ENCODE measurements at places on chromosomes 7 and 10.
A peak's percentile ranks its signal among the peaks of the same experiment; 100 is the strongest.

- DNase-seq, result no peak
Observed at GRCh38 chr7:158030566-158030965, 557.1 kb downstream of the PTPRN2 start.

DNA sequence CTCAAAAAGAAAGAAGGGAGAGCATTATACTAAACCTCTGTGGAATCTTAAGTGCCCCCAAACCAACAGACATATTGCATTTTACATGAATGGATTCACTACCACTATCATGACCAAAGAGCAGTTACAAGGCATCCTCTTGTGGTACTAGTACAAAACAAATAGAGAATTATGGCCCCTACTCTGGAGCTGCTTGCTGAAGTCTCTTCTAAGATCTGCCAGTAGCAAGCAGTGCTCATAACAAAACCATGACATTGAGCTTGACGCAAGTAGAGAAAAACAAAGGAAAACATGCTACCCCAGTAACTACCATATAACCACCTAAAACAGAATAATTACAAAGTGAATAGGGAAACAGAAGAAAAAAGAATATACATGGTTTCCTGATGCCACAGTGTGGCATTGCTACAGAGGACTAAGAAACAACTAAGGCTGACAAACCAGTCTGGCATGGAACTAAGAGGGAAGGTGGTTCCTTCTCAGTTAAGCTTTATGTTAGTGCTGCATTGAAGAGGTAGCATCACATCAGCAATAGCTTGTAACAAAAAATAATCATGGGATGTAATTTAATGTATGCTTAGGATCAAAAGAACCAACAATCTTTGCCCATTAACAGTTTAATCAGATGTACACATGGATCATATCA, 150.2 kb upstream of the AGR3 start:
- DNase-seq, result no peak

DNA sequence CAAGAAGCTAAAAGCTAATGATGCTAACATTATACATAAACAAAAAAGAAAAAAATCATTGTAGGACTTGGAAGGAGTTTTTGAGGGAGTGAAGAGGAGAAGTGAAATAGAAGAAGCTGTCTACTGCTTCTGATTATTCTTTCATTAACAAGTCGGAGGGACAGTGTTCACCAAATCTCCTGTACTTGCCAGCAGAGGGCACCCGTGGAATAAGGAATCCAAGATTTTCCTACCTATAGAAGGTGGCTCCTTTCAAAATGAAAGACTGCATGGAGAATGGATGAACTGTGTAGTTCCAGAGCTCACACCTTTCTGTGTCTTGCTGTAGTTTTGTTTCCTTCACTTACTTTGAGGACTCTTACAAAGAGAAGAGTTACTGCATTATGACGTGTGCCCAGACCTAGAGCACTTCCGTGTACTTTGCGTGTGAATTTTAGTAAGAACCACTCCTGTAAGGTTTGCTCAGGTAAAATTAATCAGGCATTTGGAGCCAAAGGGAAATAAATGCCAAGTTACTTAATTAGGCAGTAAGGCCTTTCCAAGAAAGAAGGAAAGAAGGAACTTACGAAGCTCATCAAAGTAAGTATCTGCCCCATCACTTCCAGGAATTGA, 145.1 kb downstream of the SEMA3D start:
- DNase-seq, result peak; percentile 78

GRCh38 chr7:77995717-77996116, 197.1 kb downstream of the PHTF2 start:
- DNase-seq, result no peak

DNA sequence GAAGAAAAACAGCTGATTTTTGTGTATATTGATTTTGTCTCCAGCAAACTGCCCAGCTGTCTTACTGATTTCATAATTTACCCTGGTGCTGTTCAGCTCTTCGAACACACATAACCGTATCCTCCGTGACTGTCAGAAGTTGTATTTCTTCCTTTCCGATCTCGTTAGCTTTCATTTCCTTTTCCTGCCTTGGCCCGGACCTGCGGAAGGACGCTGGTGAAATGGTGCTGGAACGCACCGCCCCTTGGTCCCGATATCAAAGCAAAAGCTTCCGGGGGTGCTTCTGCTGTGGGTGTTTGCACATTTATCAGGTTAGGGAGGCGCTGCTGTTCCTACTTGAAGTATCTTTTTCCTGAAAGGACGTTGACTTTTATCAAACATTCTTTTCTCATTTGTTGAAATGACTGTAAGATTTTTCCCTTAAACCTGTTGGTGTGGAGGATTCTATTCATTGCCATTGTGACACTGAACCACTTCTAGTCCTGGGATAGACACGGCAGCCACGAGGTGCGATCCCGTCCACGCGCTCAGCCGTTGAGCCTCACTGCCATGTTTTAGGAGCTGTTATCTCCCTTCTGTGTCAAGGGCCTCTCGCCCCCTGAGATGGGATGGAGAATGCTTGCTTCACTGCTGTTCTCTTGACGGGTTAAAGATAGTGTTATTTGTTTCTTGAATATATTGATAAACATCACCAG, 72.6 kb downstream of the FOXL3 start:
- peak; percentile 8 for DNase-seq

GRCh38 chr7:70033226-70033625, 435.0 kb downstream of the AUTS2 start:
- no peak for DNase-seq

DNA sequence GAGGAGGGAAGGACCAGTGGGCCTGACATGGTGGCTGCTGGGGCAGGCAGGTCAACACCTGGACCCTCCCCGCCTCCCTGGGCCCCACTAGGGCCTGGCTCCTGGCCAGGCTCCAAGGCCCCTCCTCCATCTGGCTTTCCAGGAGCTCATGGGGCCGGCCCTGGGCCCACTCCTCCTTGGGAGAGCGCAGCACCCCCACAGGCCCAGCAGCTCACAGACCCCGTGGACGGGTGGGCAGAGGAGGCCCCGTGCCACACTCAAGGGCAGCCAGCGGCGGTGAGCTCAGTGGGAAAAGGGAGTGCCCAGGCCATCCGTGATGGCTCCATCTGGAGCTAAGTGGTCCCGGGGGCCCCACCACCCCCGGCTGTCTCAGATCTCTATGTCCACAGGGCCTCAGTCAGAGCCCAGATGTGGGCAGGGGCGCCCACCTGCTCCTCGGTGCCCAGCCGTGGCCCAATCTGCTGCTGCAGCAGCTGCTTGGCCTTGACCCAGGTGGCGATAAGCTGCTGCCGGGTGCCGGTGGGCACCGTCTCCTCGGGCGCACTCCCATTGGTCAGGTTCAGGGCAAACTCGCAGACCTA, 32.8 kb downstream of the CFAP46 start:
- no peak for DNase-seq

GRCh38 chr7:98322331-98323270, 41.1 kb downstream of the BRI3 start:
- no peak for DNase-seq

GRCh38 chr7:101856473-101857357, 39.3 kb downstream of the CUX1 start:
- peak; percentile 73 for DNase-seq

- no peak for DNase-seq
Observed at GRCh38 chr10:110045772-110046171, 38.0 kb downstream of the ADD3 start.

GRCh38 chr10:17001297-17001744, 128.3 kb downstream of the CUBN start:
- DNase-seq, result no peak

DNA sequence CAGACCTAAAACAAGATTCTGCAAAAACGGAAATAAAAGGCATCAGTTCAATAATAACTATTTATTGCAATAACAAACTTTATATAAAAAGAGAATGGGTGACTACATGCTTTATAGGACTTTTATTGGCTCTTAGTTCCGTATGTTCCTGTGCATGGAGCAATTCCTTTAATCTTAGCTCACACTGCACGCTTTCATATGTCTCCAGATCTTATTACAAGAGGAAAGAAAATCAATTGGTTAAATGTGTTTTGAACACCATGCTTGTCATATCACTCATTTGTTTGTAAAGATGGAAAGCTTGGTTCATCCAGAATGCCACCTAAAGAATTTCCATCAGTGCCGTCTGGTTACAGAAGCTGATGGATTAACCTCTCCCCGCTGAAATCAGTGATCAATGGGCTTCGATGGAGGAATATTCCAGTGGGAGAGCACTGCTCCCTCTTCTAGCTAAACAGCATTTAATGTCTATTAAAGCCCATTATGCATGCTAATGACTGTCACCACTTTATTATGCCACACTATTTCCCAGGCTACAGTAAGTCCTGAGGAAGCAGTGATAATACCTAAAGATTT, 210.3 kb downstream of the GLI3 start:
- DNase-seq, result no peak

- peak; percentile 50 for DNase-seq
Observed at GRCh38 chr7:131424219-131424822, 96.6 kb downstream of the MKLN1 start.

DNA sequence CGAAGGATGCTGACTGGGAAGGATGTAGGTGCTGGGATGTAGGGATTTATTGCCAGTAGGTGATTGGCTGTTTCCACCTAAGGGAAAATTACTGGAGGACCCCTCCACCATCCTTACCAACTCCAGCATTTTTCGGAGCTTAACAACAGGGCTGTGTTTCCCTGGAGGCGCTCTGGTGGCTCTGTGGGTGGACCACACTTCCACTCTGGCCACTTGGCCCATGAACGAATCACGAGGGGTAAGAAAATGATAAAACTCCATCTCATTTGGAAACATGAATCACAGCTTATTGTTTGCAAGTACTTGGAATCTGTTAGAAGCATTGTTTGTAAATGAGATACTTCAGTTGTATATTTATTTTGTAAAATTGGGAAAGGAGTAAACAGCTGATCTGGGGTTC, 3.0 kb downstream of the DOCK1 start:
- no peak for DNase-seq

DNA sequence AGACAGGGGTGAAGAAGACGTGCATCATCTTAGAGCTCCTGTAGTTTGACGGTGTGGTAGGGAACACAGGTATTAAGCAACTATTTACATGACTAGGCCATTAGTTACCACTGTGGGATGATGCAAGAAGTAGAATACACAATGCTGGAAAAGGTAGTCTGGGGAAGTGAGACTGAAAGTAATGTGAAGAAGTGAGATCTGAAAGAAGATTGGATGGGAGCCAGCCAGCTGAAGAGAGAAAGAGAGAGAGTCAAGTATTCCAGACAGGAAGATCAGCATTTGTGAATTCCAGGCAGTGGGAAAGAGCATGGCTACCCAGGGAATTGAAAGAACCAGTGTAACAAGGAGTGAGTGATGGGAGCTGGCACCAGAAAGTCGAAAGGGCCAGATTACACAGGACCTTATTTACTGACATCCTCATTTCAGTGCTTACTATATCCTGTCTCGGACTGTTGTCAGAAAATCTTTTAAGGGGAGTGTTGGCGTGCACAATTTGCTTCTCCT, 4.0 kb upstream of the CFAP58 start:
- peak; percentile 83 for DNase-seq

DNA sequence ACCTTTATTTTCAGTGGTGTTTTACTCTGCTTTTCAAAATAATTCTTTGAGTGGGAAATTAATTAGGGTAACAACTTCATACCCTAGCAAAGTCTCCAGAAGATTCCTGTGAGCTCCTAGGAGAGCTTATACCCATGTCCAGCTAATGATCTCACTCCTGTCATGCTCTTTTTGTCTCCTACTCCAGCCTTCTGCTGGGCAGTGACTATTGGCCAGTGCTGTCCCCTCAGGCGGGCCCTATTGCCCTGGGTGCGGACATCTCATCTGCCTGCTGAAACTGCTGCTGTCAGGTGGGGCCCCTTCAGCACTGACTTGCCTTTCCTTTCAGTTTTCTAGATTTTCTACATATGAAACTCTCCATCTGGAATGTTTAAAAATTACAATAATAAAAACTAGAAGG, 80.3 kb downstream of the EBLN1 start:
- DNase-seq, result no peak

GRCh38 chr10:128059266-128059981, 66.8 kb downstream of the MKI67 start:
- DNase-seq, result no peak

- peak; percentile 84 for DNase-seq
Observed at GRCh38 chr10:82981137-82981723, 1106.2 kb downstream of the NRG3 start.

DNA sequence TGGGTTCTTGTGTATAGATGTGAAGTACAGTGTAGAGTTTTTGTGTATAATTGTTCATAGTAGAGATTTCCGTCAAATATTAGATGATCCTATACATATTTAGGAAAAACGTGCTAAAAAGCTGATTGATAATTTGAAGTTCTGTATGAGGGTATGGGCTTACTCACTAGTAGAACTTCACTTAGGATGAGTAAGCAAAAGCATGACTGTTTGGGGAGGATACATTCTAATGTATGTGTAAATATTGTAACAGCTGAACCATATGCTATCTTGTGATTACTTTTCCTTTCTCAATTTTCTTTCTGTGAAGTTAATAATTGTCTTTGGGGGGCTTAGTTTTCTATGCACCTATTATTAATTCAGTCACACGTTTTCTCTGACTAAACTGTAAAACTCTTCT, 53.2 kb upstream of the PDK4 start:
- no peak for DNase-seq

DNA sequence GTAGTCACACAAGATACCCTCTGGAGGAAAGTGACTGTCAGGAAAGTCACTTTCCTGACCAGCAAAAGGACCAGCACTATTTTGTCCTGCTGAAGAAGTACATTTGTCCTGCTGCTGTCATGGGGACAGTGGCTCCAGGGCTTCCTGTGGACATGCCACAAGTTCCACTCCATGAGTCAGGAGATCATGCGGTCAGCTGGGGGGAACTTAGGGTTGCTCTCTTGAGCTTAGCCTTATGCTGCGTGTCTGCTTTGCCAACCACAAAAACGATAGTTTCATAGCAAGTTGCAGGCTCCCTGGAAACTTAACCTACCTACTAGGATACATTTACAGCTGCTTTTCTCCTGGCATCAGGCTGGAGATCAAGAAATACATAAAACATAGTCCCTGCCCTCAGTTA, 19.8 kb upstream of the ALOX5 start:
- DNase-seq, result no peak

DNA sequence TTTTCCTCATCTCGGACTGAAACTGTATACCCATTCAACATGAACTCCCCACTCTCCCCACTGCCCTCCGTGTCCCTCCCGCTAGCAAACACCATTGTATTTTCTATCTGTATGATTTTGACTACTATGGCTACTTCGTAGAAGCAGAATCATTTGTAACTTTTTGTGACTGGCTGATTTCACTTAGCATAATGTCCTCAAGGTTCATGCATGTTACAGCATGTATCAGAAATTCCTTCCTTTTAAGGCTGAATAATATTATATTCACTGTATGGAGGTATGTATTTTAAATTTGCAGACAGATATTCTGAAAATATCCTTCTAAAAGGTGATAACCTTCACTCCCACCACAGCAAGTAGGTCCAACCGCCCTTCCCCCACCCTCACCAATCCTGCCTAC, 42.9 kb upstream of the MMD2 start:
- DNase-seq, result no peak
